ENCODE measurements at places on chromosomes 4 and X.
A peak's percentile ranks its signal among the peaks of the same experiment; 100 is the strongest.

GRCh38 chrX:134622813-134623185, 35.5 kb downstream of the PLAC1 start:
- no peak for DNase-seq

DNA sequence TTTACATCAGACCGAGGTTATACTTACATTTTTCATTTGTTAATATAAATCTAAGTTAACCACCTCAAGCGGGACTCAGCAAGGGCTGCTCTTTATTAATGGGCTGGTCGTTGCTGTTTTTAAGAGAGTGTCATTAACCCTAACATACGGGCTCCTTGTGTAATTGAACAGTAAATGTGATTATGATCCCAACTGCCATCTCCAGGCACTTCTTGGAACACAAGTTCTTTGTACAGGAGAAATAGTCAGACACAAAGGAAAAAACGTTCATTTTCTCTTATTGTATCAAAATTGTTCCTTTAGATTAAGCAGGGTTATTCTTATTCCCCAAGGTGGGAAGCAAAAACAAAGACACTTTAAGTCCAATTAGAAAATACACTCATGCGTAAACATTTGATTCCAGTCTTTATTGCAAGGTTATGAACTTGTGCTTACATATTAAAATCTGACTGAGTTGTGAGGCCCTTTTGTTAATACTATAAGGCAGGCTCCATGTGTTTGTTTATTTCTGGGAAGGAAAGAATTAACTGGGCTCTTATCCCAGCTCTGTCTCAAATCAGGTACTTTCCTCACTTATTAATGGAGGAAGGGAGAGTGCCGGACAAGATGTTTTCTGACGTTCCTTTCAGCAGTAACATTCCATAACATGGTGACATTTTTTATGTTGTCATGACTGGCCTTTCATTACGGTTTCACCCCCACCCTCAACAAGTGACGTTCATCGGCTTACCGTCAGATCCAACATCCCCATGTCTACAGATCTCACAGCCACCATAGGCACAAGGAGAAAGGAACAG, 95.9 kb downstream of the RASL11B start:
- DNase-seq, result no peak

GRCh38 chrX:28158019-28158777, 176.9 kb upstream of the DCAF8L1 start:
- no peak for DNase-seq

GRCh38 chr4:182766857-182767250, 150.3 kb downstream of the DCTD start:
- no peak for DNase-seq

GRCh38 chrX:14359727-14360126, 169.6 kb upstream of the GLRA2 start:
- no peak for DNase-seq

- DNase-seq, result peak; percentile 62
Measured at GRCh38 chrX:71618303-71618721, at the start of gene CXCR3. CXCR3 (minus strand) TSS chrX:71618511; CDS start chrX:71618449, 62 bp downstream.

- DNase-seq, result no peak
Measured at GRCh38 chr4:189767941-189768340, 172.7 kb upstream of the FRG1 start.

DNA sequence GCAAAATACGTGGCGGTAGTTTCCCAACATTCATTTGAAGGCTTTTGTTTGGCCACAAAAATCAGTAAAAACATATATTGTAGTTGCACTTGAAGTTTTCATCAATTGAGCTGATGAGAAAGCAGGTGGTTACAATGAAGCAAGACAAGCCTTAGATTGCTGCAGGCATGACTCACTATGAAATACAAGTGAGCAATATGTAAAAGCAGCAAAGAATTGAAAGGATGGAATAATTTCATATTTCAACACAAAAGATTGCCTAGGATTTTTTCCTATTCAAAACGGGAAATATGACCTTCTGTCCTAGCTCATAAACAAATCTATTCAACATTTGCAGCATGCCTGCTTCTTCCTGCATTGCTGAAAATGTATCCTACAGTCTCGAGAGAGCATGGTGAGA, 190.9 kb upstream of the BANK1 start:
- DNase-seq, result no peak

DNA sequence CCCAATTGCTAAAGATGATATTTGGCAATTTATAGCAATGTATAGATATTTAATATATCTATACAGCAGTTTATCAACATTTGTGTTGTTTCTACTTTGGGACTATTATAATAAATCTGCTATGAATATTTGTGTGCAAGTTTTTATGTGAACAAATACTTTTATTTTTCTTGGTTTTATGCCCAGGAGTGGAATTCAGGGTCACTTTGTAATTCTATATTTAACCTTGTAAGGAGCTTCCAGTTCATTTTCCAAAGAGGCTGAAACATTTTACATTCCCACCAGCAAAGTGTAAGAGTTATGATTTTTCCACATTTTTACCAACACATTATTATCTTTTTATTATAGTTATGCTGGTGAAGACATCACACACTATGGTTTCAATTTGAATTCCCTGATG, 801.3 kb downstream of the PCDH18 start:
- no peak for DNase-seq

GRCh38 chrX:72573158-72573511, 492 bp upstream of the HDAC8 start:
- no peak for DNase-seq

DNA sequence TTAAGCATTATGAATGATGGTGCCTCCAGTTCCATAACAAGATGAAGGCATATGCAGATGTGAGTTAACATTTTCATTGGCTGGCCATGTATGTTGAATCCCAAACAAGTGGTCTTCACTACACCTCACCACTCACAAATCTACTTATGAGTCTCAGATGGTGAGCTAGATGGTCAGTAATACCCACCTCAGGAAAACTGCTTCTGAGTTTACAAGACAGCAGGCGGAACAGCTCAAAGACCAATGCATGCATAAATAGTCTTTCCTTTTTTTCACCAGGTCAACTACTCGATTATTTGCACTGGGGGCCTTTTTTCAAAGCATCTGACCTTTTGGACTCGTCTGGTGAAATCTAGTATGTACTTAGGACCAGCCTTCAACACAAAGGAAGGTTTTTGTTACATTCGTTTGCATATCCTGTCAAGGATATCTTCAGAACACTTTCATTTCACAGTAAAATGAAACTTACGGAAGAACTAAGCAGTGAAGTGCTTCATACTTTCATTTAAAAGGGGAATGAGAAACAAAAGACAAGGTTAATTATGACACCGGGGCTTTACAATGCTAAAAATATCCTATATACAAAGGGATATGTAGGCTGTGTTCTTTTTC, 23.1 kb upstream of the TLR7 start:
- no peak for DNase-seq

DNA sequence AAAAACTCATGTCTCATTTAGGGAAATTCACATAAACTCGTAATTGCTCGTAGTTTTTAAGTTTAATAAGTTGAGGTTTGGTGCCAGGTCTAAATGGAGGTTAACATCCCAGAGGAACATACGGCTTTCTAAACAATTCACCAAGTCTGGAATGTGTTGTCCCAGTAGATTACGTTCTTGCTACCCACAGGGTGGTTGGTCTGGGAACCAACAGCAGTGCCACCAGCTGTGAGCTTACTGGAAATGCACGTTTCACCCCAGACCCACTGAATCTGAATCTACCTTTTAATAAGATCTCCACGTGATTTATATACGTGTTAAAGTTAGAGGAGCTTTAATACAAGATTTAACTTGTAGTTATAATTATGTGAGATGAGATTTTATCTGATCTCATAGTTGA, 134.3 kb downstream of the BMPR1B start:
- DNase-seq, result no peak

DNA sequence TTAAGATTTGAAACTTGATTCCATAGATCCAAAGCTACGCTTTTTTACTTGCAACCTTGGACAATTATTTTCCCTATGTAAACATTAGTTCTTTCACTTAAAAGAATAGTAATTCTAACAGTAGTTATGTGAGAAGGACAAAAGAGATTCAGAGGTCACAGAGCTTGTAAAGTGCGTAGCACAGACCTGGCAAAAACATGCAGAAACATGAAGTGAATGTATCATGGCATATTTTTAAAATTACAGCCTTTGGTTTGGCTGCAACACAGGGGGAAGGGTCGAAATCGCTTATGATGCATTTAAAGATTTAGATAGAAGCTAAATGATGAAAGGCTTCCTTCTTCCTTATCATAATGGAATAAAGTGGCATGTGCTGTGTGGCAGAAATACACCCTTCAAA, 1068.8 kb downstream of the ARAP2 start:
- no peak for DNase-seq

DNA sequence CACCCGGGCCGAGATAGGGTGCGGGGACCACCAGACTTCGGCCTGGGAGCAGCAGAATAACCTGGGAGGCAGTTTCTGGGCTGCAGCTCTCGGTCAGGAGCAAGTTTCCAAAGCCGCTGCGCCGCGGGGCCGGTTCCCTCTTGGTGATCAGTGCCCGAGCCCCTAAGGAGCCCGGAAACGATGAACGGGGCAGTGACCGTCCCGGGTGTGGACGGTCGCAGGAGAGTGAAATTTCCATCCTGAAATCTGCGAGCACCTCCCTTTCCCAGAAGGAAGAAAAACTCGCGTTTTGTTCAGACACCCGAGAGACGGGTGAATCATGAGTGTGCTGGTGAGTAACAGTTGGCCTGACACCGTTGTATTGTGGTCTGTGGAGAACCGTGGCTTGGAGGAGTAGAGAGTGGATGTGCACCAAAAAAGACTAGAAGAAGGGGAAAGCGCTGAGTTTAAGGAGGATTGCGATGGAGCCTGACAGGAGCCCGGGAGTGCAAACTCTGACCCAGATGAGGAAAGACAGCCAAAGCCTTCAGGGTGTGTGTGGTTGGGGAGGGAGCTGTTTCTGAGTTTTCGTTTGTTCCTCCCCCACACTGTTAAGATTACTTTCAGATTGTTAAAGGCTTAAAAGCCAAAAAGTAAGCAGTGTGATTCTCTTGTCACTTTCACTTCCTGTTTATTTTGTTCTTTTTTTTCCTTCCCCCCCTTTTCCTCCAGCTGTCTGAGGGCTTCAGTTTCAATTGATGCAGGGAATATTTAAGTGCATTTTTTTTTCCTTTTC, 828 bp downstream of the MCUB start:
- peak; percentile 73 for DNase-seq

DNA sequence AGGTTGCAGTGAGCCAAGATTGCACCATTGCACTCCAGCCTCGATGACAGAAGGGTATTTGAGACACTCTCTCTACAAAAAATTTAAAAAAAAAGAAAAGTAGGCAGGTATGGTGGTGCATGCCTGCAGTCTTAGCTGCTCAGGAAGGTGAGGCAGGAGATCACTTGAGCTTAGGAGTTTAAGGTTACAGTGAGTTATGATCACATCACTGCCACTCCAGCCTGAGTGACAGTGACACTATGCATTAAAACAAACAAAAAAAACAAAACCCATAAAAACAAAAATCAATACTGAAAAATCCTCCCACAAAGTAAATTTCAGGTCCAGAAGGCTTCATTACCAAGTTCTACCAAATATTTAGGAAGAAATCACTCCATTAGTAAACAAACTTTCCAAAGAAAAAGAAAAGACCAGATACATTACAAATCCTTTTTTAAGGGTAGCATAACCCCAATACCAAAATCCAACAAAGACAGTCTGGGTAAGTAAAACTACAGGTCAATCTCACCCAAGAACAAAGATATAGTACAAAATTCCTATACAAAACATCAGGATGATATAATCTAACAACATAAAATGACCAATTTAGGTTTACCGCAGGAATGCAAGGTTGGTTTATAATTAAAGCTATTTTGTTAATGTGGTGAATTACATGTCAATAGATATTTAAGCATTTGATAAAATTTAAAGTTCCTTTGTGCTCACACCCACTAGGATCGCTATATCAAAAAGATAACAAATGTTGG, 11.7 kb downstream of the NELFA start:
- DNase-seq, result no peak

DNA sequence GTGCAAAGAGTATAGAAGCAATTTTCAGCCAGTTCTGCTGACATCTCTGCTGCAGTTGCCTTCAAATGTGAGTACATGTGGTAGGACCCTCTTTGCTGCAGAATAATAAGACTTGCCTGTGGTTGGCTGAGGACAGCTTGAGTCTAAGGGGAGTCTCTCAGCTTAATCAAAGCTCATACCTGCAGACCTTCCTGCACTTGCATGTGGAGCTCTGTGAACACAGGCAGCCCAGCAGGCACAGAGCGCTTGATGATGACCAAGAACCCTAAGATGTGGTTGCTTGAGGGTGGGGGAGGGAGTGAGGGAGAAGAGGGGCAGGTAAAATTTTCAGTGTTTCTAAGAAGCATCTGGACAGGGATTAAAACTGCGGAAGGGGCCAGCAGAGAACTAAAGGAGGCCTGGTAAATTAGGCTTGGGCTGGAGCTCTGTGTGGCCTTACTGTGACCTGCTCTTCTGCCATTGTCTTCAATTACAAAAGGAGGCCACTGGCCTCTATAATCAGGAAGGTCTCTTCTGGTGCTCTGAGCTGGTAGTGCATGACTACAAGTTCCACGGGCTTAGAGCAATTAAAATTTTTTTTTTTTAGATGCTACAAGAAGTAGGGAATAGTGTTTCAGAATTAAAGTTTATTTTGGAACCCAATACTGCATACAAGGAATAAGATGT, 59.9 kb upstream of the CHRNA9 start:
- no peak for DNase-seq

- DNase-seq, result no peak
Measured at GRCh38 chr4:147755561-147756295, 23.8 kb downstream of the ARHGAP10 start.

DNA sequence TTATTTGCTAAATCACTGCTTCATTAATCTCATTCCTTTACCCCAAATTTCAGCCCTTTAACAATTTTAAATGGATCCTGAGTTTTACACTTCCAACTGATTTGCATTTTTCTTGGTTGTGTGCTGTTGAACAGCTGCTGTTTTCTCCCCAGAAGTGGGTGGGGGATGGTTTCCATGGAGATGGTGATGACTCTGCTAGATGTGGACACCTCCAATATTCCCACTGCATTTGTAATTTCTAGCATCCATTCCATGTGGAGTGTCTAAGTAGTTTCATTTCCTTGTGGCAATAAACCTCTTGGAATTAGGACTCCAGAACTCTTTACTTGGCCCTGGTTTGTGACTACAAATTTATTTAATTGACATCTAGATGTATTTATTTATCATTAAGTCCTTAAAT, 330.4 kb downstream of the GBA3 start:
- DNase-seq, result no peak

DNA sequence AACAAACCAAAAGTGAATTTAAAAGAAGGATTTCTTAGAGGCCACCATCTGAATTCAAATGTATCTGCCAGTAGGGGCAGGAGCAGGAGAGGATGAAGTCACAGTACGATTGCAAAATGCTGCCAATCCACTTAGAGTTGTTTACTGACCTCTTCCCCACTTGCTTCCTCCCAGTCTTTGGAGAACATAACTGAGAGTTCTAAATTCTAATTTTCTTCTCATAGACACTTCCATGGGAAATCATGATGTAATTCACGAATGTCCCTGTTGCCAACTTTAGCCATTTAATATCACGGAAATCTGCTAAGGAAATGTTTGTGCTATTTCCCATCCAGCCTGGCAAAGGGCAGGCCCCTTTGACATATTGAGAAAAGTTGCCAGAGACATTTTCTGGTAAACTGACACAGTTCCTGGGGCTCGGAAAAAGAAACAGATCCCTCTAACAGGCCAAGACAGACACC, 33.6 kb upstream of the NOCT start:
- no peak for DNase-seq
